ENCODE measurements at places on chromosomes 5 and 9.

DNA sequence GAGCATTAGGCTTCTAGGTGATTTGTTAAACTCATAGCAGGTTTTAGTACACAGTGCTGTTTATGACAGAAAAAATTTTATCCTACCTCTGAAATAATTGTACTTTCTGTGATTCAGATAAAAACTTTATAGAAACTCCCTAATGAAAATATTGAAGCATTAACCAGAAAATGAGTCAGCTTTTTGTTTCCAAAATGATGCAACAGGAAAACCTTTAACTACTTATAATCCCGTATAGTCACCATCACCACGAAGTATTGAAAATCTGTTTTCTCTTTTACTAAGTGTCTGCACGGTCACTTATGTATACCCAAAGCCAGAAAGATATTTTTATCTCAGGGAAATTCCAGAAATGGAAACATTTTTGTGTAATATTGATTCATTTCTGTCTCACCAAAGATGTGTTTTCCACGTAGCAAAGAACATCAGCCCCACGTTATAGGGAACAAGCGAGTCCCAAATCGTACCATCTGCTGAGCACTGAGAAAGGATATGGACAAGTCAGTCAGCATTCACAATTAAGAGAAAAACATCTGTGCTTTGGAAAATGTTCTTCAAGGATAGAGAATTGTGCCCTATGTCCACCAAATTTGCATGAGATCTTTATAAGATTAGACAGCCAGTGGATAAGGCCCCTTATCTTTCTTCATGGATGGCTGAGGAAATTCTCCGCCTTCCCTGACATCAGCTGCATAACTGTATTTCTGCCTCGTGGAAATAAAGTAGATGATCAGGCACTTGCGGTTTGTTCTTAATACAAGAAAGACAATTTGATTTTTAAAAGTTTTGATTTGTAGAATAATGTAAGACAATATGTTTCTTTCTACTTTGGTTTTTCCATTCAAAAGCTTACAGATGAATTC lies 41.9 kb downstream of the TNFAIP8 start:
- peak; percentile 75 for DNase-seq

- DNase-seq = no peak
Observed at GRCh38 chr5:64796301-64796700, 27.6 kb downstream of the CWC27 start.

GRCh38 chr5:80481019-80481893 lies 6.6 kb upstream of the FAM151B start:
- peak; percentile 34 for DNase-seq

- no peak for DNase-seq
Observed at GRCh38 chr5:84360056-84360455, 24.6 kb downstream of the EDIL3 start.

DNA sequence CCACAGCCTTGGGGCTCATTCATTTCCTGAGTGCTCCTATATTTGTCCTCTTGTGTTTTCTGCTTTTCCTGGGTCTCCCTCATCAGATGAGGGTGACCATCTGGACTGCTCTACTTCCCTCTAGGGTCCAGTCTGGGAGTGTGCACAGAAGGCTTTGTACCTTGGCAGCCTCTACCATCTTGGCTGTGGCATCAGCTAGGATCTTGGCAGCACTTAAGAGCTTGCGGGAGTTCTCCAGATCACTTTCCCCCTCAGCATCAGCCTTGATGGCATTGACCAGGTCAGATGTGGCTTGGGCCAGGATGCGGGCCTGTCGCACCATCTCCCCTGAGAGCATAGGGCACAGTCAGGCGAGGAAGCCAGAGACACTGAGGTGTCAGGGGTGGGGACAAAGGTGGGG lies 15.8 kb downstream of the TLN1 start:
- DNase-seq = no peak

DNA sequence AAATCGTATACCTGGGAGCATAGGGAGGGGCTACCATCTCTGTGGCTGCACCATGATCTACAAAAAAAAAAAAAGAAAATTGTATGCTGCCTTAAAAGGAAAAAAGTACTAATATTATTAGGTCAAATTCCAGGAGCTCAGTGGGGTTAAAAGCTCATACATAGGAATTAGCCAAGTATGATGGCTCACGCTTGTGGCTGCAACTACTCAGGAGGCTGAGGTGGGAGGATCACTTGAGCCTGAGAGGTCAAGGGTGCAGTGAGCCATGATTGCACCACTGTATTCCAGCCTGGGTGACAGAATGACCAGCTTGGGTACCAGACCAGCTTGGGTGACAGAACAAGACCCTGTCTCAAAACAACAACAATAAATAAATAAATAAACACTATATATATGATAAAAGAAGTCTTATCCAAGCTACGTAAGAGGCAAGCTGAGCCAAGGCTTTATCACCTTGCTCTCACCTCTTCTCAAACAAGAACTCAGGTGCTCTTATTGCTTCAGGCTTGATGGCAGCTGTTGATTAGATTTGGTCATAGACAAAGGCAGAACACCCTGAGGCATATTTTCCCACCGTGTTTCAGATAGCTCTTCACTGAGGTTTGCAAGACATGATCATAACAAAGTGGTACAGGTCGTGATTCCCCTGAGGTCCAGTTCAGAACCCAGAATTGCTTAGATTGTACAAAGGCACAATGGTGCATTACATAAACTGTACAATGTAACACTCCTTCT lies 3.3 kb upstream of the FBXW11 start:
- DNase-seq = no peak

GRCh38 chr5:94750681-94751080 lies 132.2 kb downstream of the SLF1 start:
- no peak for DNase-seq

- DNase-seq = no peak
Observed at GRCh38 chr5:150672237-150672883, 11.3 kb downstream of the MYOZ3 start.

DNA sequence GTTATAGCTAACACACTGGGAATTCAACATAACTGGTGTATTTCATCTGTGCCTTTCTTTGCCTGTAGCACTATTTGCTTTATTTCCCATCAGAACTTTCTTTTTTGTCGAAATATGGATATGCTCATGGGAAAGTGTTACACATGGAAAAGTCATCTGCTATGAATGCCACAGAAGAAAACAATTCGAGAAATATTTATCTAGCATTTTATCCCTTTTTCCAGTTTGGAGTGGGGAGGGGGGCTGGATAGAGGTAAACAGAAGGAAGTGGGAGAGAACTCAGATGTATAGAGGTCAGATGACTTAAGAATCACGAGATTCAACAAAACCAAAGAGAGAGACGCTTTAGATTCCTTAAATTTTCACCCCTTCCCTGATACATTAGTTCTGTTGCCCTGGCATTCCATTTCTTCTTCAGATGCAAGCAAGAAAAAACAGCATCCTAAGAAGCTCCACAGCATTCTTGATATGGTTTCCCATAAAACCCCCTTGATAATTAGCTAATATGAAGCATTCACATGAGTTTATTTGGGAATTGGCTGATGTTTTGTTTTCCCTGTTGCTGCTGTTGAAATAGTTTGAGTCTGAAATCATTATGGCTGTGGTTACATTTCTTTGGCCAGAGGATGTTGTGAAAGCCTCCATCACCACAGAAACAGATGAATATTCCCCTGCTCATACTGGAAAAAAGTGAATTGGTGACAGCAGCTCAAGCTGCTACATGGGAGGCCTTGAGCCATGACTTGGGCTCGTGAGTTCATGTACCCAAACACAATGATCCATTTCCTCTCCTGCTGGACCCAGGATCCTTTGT lies 335.8 kb upstream of the DAB2 start:
- DNase-seq = peak; percentile 97

- DNase-seq = no peak
Observed at GRCh38 chr5:176653401-176654385, 6.4 kb downstream of the TSPAN17 start.

DNA sequence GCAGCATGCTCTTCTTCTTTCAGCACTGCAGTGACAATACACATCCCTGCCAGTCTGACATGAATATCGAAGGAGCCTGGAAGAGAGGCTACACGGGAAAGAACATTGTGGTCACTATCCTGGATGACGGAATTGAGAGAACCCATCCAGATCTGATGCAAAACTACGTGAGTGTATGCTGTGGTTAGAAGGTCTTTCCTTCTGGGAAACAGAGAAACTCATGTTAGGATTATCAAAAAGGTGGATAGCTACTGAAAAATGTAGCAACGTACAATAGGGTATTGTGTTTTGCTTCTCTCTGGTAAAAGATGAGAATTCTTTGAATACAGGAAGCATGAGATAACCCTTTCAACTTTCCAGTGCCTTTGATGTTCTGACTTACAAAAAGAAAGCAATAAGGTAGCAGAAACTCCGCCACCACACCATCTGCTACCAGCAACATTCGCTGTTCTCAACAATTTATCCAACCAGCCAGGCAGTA lies 133.3 kb downstream of the PCSK5 start:
- DNase-seq = peak; percentile 90

- no peak for DNase-seq
Observed at GRCh38 chr5:136143312-136143711, 10.7 kb downstream of the SMAD5 start.

- no peak for DNase-seq
Observed at GRCh38 chr9:124456341-124457078, 6.3 kb downstream of the ADGRD2 start.

DNA sequence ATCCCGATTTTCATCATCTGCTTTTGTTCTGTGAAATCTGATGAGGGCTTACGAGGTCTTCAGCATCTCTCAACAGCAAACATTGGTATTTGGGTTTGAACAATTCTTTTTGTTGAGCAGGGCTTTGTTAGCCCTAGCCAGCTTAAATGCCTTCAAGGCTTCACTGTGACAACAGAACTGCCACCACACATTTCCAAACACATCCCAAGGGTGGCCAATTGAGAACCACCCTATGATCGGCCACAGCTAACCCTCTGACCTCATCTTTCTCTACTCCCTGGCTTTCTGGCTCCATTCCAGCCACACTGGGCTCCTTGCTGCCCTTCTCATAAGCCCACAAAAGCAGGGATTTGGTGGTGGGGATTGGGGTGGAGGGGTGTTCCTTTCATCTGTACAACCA lies 17.6 kb downstream of the MTX3 start:
- DNase-seq = no peak

DNA sequence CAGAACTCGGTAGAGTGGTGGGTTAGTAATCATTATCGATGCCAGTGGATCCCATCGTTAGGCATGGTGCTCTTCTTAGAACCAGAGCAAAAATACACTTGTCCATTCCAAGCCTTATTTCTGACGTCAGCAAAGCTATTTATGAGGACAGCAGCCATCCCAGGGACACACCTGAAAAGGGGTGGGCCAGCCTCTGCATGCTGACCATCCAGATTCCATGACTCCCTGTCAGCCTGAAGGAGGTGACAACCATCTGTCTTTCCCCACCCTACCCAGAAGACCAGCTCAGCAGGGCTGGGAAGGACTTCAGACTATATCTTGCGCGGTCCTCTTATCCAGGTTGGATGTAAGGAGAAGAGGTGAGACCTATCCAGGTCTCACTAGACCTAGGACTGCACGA lies 5.7 kb upstream of the NIPAL4 start:
- DNase-seq = no peak

DNA sequence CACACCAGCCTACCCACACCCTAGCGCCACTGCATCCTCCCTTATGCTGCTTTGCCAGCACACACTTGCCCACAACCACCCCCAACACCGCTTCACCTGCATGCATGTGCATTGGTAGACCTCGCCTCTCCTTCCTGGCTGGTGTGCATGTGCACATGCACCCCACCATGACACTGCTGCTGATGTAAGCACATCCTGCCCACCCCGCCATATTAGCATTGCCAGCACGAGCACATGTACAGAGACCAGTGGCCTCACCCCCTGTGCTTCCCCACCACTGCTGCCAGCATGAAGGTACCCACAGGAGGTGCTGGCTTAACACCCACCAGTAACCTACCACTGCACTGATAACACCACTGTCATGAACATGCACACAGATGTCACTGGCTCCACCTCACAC lies 218.2 kb downstream of the SLCO4C1 start:
- no peak for DNase-seq

DNA sequence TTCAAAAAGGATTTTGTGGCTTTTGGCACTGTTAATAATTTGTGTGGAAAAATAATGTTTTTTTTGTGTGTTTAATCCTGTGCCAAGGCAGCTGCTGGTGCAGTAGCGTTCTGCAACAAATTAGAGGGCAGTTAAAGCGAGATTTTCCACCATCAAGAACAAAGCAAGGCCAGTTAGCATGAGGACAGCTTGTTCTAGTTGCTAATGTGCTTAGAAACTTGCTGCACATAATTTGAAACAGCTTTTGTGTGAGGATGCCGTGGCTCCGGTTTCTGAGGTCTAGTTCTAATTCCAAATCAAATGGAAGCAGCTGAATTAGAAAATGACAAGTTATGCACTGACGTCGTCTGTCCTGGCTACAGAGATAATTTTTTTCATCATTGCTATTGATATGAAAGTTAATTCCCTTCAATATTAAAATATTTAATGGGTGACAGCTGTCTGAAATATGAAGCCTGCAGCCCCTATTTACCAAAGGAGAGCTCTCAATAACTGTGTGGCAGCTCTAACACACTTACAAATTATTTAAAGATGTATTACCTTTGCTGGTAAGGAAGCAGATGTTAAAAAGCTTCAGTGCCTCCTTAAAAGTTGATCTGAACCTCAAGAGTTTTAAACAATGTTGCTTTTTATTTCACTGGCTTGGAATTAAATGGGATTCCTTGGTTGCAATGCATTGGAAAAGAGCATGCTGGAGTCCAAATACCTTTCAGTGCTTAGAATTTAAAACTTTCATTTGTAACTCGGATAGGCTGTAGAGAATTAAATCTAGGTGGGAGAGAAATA lies 128.6 kb downstream of the SPATA31D1 start:
- peak; percentile 23 for DNase-seq

DNA sequence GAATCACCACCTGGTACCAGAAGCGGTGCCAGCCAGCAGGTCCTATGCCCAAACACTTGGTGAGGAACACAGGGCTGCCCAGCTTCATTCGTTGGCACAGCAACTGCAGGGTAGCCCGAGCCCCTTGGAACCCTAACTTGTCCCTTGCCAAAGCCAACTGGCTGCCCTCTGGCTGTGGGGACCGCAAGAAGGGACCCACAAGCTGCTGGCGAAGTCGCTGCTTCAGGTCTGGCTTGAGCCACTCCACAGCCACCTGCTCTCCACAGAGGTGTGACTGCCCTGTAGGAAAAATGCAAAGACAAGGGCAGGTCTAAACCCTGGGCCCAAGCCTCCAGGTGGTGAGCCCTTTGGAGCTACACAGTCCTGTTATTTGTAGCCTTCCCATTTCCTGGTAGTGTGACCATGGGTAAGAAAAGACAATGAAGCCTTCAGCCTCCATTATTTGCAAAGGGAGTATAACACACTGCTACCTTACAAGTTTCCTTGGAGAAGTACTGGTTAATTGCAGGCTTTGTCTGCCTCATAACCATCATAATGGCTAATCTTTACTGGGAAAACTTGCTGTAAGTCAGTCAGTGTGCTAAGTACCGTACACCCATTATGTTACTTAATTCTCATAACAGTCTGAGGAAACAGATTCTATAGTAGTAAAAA lies 1.8 kb downstream of the DND1 start:
- DNase-seq = no peak
